Ascending aorta (tissue), 2 donors: ENCODE measurements at places on chromosomes 3 and 15. TPM values are rescaled to one million over a fixed set of nuclear protein-coding genes. Genes with fewer than 3 reads are reported as not detected.
A peak's percentile ranks its signal among the peaks of the same experiment; 100 is the strongest.

DNA sequence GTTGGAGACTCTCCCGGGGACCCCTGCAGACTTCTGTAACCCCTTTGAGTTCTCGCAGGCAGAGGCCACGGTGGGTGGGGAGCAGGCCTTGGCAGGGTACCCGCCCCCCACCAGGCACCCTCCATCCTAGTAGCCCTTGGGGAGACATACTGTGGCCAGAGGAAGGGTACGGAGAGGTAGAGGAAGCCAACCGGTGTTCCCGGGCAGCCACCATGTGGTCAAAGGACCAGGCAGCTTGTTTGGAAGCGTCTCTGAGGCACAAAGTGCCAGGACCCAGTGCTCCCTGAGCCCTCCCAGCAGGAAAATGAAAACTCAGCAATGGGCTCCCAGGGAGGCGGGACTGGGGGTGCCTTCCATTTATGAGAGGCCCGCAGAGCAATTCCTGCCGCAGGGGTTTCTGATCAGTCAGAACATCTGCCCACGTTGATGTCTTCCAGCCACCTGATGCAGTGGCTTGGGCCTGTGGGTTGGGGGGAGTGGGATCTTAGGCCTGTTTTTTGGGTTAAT is 53.0 kb upstream of the CGNL1 start:
- DNase-seq: no peak
- no peak overlapping the region for H3K4me3 ChIP-seq
- no peaks in the 10 kb centered on the region for H3K4me1 ChIP-seq
- no peaks in the 10 kb centered on the region for H3K36me3 ChIP-seq
- H3K27me3 ChIP-seq: no peaks in the 10 kb centered on the region
- no peak overlapping the region for H3K27ac ChIP-seq

DNA sequence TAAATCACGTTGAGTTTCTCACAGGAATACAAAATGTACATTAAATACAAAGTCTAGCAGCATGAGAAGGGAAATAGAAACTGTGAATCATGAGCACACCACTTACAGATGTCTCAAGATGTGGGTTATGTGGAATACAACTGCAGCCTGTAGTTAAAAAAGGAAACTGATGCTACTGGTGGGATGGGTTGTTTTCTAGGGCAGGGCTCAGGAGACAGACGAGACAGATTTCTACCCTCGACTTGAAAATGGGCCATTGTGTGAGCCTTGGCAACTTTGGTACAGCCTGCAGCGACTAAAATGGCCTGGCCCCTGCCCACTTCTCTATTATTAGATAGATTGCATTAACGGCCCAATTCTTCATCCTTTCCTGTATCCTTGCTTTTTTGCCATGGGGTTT is 293.1 kb downstream of the SUCLG2 start:
- no peak overlapping the region for H3K27ac ChIP-seq
- no peaks in the 10 kb centered on the region for H3K27me3 ChIP-seq
- DNase-seq: no peak
- no peak overlapping the region for H3K4me3 ChIP-seq

- H3K36me3 ChIP-seq: no peaks in the 10 kb centered on the region
- H3K27me3 ChIP-seq: no peaks in the 10 kb centered on the region
- DNase-seq: no peak
Measured at GRCh38 chr15:60126661-60127060, 122.5 kb downstream of the FOXB1 start.

Gene ZNF385D
- 32.0 TPM for total RNA-seq

DNA sequence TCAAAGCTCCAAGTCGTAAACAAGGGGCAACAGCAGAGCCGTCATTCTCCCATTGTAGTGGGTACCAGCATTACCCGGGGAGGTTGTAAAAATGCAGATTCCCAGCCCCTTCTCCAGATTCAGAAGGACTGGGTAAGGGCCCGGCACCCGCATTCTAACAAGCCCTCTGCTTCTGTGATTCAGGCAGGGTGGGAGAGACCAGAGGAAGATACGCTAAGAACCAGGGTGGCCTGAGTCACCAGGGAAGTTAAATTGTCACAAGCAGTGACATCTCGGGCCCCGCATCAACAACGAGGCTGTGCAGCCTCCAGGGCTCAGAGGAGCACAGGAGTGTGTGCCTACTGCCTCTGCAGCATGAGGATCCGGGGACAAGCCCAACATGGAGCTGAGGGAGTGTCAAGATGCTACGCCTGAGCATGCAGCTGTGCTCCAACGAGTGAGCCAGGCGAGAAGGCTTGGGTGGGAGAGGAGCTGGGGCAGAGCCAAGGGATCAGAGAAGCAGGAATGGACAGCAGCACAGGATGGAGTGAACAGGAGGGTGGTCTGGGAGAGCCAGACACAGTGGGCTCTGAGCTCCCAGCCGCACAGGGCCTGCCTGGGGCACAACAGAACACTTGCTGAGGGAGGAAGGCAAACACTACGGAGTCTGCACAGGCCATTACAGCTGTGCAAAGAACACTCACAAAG is 68.5 kb downstream of the CPN2 start:
- no peak for DNase-seq
- no peaks in the 10 kb centered on the region for H3K36me3 ChIP-seq
- H3K27me3 ChIP-seq: no peaks in the 10 kb centered on the region

DNA sequence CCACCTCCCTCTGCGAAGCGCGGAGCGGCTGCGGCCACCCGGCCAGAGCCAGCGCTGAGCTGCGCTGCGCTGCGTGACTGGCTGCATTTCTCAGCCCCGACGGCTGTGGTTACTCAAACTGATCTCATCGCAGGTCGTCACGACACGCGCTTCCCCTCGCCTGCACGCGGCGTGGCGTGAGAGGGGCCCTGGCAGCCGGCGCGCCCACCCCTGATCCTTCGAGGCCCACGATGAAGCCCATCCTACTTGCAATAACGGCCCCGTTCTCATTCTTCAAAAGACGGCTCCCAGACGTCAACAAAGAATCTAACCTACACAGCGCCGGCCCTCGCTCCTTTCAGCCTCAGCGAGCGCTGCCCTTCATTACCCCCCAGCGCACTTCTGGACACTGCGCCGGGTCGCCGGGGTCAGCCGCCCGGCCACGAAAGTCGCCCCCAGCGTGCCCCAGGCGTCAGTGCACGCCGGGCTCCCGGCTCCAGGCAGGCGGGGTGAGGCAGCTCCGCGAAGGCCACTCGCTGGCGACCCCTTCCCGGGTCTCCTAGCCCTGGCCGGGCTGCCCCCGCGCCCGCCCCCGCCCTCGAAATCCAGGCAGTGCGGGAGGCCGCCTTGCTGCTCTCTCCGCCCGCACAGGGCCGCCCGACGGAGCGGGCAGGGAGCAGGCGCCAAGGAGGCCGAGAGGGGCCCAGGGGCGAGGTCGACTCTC is 9.9 kb upstream of the LEKR1 start:
- no peaks in the 10 kb centered on the region for H3K4me1 ChIP-seq
- no peaks in the 10 kb centered on the region for H3K27me3 ChIP-seq
- H3K4me3 ChIP-seq: peak overlapping the region; percentile 67
- DNase-seq: no peak

DNA sequence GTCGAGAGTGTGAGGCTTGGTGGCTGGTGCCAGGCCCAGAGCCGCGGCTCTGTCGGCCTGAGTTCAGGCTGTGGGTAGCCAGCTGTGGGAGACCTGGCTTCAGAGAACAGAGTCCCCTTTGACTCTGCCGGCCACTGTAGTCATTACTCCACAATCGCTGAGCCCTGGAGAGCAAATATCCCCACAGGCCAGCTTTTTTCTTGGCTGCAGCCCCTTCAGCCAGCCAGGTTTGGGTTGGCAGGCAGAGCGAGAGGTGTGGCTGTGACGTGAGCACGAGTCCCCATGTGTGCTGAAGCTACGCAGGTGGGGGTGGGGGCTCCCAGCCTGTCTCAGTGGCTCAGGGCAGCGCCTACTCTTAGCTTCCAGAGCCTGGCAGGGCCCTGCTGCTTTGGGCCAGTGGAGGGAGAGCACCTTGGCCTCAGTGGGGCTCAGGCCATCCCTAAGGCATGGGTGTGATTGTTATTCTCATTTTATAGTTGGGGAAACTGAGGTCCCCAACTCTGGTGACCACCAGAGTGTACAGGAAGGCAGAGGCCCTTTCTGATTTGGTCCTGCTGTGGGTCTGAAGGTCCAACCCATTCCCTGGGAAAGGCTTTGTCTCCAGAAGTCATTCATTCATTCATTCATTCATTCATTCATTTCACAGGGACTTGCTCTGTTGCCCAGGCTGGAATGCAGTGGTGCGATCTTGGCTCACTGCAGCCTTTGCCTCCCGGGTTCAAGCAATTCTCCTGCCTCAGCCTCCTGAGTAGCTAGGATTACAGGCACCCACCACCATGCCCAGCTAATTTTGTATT is 45.7 kb upstream of the LCTL start:
- no peaks in the 10 kb centered on the region for H3K4me1 ChIP-seq
- no peaks in the 10 kb centered on the region for H3K36me3 ChIP-seq

- H3K27ac ChIP-seq: no peak overlapping the region
- DNase-seq: no peak
- H3K27me3 ChIP-seq: no peaks in the 10 kb centered on the region
Measured at GRCh38 chr15:32656496-32656895, 15.0 kb downstream of the SCG5 start.

Gene GATM
- total RNA-seq: 6.1 TPM

Gene SIAH2
- 50.9 TPM for total RNA-seq

- peaks cover 4% of the 10 kb centered on the region for H3K4me1 ChIP-seq
- no peak for DNase-seq
- H3K27me3 ChIP-seq: no peaks in the 10 kb centered on the region
Measured at GRCh38 chr3:45558431-45558830, 36.1 kb upstream of the LIMD1 start.

DNA sequence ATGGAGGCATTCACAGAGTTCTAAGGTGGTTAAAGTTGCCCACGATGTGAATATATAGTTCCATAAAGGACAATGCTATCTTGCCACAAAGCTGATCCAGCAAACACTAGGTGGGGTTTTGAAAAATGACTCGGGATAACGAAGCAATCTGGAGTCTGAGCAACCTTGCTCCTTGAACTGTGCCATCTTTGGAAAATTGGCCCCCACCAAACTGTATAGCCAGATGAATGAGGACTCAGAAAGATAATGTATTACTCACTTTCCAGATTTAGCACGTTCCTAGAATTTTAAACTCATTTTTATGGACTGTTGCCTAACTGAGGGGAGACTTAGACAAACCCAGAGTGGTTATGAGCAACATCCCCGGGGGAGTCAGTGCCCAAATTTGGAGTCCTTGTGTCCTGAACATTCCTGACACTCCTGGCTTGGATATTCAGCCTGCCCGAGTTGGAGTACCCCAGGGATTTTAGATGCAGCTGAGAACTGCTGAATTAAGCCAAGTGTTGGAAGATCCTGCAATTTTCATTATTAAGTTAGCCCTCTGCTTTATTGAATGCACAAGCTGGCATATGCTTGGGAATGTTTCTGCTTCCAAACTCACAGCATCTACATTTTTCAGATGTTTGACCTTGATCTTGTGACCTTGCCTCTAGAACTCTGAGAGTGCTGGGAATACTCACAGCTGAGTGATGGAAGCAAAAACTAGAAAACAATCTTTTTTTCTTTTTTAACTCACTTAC is 8.8 kb upstream of the MAGI1 start:
- H3K27ac ChIP-seq: peak overlapping the region; percentile 52
- H3K4me1 ChIP-seq: peaks cover 9% of the 10 kb centered on the region
- H3K4me3 ChIP-seq: no peak overlapping the region
- no peaks in the 10 kb centered on the region for H3K27me3 ChIP-seq
- peak; percentile 91 for DNase-seq
- H3K36me3 ChIP-seq: no peaks in the 10 kb centered on the region

DNA sequence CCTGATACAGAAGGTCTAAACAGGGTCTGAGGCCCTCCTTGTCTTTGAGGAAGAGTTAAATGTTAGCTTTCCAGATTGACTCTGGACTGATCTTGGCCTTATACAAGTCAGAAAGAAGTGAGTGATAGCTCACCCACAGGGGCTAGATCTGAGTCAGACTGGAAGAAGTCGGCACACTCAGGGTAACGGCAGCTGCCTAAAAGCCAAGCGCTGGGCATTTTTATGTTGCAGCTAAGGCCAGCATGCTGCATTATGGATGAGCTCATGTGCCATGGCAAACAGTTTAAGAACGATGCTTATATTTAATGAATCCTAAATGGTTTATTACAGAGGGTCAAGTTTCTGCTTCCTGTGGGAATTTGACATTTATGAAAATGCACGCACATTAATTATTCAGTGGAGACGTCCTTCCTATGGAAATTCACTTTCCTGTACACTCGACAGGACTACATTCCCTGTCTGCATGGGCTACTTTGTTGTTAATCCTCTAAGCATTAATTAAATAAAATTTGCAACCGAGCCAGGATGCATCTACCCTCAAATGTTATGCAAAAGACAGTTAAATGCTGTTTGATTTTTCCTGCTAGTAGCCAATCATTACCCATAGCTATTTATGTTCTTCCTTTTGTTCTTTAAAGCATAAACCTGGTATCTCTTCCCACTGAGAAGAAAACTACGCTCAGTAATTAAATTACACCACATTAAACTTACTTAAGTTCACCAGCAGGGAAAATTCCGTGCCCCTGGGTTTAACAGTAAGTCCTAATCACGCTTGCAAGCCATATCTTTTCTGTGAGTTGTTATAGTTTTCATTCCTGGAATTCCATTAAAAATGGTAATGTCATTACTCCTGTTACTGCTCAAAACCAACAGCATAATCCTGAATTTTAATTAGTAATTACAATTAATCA is 762.7 kb upstream of the CFAP20DC start:
- no peaks in the 10 kb centered on the region for H3K27me3 ChIP-seq
- H3K36me3 ChIP-seq: no peaks in the 10 kb centered on the region
- no peak overlapping the region for H3K27ac ChIP-seq
- peaks cover 9% of the 10 kb centered on the region for H3K4me1 ChIP-seq
- DNase-seq: no peak

GRCh38 chr3:73423116-73423515 is 201.6 kb downstream of the PDZRN3 start:
- H3K36me3 ChIP-seq: no peaks in the 10 kb centered on the region
- no peaks in the 10 kb centered on the region for H3K27me3 ChIP-seq
- H3K27ac ChIP-seq: no peak overlapping the region
- H3K4me1 ChIP-seq: peaks cover 37% of the 10 kb centered on the region
- peak overlapping the region; percentile 4 for H3K4me3 ChIP-seq
- no peak for DNase-seq

DNA sequence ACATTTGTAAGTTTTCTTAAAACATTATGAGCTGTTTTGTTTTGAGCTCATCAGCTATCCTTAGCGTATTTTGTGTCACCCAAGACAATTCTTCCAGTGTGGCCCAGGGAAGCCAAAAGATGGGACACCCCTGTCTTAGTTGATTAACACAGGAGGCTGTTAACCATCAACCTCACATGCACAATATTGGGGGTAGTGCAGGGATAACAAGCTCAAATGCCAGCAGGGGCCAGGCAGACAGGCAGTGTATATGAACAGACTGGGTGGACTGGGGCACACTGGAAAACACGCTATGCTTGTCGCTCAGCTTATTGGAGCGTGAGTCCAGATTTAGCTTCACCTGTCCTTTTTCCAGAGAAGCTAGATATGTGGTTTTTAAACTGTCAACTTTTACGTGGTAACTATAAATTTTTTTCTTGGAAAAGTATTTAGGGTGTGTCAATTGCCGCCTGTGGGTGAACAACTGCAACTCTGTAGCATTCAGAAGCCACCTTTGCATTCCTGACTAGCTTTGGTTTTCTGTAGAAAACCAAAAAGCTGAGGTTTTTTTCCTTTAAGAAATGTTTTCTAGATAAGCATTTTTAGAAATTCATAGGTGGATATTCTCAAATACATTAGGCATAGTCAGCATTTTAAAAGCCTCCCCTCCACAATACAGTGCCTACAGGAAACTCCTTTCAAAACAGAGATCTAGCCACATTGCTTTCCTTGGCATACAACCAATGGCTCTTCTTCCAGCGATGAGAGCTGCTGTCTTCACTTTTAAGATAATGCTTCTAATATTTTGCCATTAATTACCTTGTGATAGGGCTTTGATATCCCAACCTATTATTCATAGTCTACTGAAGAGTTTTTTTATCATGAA is 14.6 kb downstream of the PSMD6 start:
- no peaks in the 10 kb centered on the region for H3K4me1 ChIP-seq
- H3K36me3 ChIP-seq: peaks cover 27% of the 10 kb centered on the region
- H3K27me3 ChIP-seq: no peaks in the 10 kb centered on the region
- H3K27ac ChIP-seq: peak overlapping the region; percentile 60
